ENCODE measurements at places on chromosomes 13 and 19.

DNA sequence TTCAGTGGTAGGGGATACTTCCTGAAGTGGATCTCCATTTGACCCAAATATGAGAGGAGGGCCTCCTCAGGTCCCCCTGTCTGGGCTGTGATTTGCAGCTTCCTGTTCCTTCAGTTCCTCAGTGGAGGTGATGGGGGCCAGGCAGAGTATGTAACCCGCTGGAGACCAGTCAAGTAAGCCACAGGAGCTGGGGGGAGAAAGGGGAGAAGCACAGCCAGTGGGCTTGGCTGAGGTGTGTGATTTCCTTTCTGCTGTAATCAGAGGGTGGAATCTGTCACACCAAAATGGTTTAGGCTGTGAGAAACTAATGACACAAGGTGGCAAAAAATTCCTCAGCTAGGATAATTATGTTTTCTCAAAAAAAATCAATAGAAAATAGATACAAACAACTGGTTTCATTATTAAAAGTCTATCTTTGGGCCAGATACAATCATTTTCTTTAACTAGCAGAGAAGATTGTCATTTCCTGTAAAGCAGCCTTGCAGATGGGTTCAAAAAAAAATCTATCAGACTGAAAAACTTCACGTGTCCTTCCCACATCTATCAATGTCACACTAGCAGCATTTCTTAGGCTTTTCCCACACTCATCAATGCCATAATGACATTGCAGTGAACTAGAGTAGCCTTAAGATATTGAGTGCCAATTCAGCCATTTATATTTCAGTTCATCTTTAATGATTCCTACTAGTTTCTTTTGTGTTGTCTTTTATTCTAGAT lies 1660.3 kb downstream of the EFNB2 start:
- no peak for DNase-seq
- H3K36me3 ChIP-seq = no peaks in the 10 kb centered on the region
- no peak overlapping the region for H3K27ac ChIP-seq
- peaks cover 5% of the 10 kb centered on the region for H3K4me1 ChIP-seq

- DNase-seq = no peak
- no peak overlapping the region for H3K4me3 ChIP-seq
- no peaks in the 10 kb centered on the region for H3K27me3 ChIP-seq
Observed at GRCh38 chr19:10637894-10638293, 12.5 kb downstream of the SLC44A2 start.

DNA sequence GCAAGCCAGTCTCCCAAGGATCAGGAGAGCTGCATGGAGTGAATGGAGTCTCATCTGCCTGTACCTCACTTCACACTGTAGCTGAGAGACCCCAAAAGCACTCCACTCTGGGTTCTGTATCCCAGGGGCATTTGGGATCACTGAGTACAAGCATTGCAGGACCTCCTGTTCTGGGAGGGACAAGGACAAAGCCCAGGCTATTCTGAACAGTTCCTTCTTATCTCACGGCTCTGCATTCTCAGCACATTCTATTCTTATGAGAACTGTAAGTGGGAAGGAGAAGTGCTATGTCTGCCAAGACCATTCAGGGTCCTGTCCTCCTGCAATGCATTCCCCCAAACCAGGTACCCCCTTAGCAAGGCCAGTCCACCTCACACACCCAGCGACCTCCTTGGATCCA lies 42.8 kb downstream of the RNF6 start:
- no peaks in the 10 kb centered on the region for H3K27me3 ChIP-seq
- H3K4me3 ChIP-seq = no peak overlapping the region
- H3K27ac ChIP-seq = no peak overlapping the region
- no peaks in the 10 kb centered on the region for H3K4me1 ChIP-seq
- no peaks in the 10 kb centered on the region for H3K36me3 ChIP-seq

DNA sequence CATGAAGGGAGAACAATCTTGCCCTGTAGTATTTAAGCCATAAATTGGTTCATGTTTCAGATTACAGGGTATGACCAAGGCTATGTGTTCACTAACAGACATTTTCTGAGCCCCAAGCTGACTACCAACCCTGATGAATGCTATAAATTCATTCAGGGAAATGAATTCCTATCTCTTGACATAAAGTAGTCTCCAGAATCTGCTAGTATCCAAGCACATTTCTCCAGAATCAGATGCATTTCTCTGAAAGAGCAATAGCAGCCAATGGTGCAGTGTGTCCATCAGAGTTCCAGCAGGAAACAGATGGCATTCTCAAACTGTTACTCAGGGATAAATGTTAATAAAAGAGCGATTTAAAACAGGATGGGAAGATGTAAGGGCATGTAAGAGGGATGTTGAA lies 226.4 kb downstream of the COG6 start:
- H3K27me3 ChIP-seq = no peaks in the 10 kb centered on the region
- peaks cover 3% of the 10 kb centered on the region for H3K36me3 ChIP-seq
- no peak overlapping the region for H3K4me3 ChIP-seq
- H3K4me1 ChIP-seq = no peaks in the 10 kb centered on the region

GRCh38 chr19:42232435-42232834 lies 10.0 kb downstream of the GSK3A start:
- peaks cover 25% of the 10 kb centered on the region for H3K4me1 ChIP-seq
- H3K27me3 ChIP-seq = no peaks in the 10 kb centered on the region
- H3K4me3 ChIP-seq = no peak overlapping the region
- peaks cover 66% of the 10 kb centered on the region for H3K36me3 ChIP-seq
- DNase-seq = no peak

DNA sequence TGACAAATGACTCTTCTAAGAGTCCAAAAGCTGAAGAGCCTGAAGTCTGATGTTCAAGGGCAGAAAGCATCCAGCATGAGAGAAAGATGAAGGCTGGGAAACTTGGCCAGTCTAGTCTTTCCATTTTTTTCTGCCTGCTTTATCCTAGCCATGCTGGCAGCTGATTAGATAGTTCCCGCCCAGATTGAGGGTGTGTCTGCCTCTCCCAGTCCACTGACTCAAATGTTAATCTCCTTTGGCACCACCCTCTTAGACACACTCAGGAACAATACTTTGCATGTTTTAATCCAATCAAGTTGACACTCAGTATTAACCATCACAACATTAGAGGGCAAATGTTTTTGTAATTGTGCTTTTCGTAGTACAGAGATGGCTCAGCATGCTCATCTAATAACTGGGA lies 267.5 kb upstream of the KLHL1 start:
- H3K4me1 ChIP-seq = no peaks in the 10 kb centered on the region
- H3K27ac ChIP-seq = no peak overlapping the region
- no peaks in the 10 kb centered on the region for H3K36me3 ChIP-seq
- DNase-seq = no peak
- no peak overlapping the region for H3K4me3 ChIP-seq
- no peaks in the 10 kb centered on the region for H3K27me3 ChIP-seq

- peaks cover 2% of the 10 kb centered on the region for H3K36me3 ChIP-seq
- DNase-seq = peak; percentile 29
- H3K4me3 ChIP-seq = peak overlapping the region; percentile 56
- H3K27me3 ChIP-seq = peaks cover 22% of the 10 kb centered on the region
- no peak overlapping the region for H3K27ac ChIP-seq
Observed at GRCh38 chr13:112968380-112968909, 569 bp upstream of the MCF2L start.

- H3K27me3 ChIP-seq = peaks cover 7% of the 10 kb centered on the region
- no peak overlapping the region for H3K4me3 ChIP-seq
- H3K36me3 ChIP-seq = no peaks in the 10 kb centered on the region
- H3K27ac ChIP-seq = no peak overlapping the region
- peaks cover 37% of the 10 kb centered on the region for H3K4me1 ChIP-seq
Observed at GRCh38 chr13:111382877-111383276, 62.4 kb downstream of the TEX29 start.

- peak; percentile 83 for DNase-seq
- H3K27me3 ChIP-seq = no peaks in the 10 kb centered on the region
- no peak overlapping the region for H3K27ac ChIP-seq
- H3K4me1 ChIP-seq = peaks cover 39% of the 10 kb centered on the region
- H3K36me3 ChIP-seq = peaks cover 12% of the 10 kb centered on the region
- H3K4me3 ChIP-seq = no peak overlapping the region
Observed at GRCh38 chr19:42284066-42284501, 15.0 kb downstream of the CIC start.

DNA sequence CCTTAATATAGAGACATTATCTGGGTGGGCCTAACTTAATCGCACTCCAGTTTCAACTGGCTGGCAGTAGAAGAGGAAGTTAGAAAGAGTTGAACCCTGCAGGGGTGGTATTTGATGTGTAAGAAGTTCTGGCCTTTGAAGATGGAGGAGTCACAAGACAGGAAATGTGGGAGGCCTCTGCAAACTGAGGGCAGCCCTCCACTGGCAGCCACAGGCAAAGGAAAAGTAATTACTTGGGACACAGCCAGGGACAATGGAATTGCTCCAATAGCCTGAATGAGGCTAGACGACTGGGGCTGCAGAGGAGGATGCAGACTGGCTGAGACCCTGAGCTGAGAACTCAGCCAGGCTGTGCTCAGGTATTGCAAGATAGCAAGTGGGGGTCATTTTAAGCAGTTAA lies 703.3 kb upstream of the ARGLU1 start:
- H3K4me3 ChIP-seq = no peak overlapping the region
- H3K36me3 ChIP-seq = no peaks in the 10 kb centered on the region
- no peaks in the 10 kb centered on the region for H3K4me1 ChIP-seq
- DNase-seq = no peak
- no peak overlapping the region for H3K27ac ChIP-seq
